ENCODE measurements at places on chromosomes 5 and 9. TPM values are rescaled to one million over a fixed set of nuclear protein-coding genes. Genes with fewer than 3 reads are reported as not detected.

ABHD17B gene
- total RNA-seq, result 14.4 TPM

DNA sequence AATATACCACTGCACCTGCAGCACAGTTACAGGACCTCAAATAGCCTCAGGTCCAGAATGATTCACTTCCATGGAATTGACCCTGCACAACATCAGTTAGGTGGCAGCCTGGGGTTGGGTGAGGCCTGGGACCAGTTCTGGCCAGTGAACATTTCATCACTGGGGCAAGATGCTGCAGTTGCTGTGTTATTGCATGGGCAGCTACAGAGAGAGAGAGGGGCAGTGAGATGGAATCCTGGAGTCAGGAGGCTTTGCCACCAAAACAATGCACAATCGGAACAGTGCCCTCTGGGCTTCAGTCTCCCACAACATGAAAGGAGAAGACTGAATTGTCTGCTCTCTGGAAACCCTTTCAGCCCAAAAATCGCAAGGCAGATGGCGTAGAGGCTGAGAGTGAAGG, 51.8 kb downstream of the SH3TC2 start:
- DNase-seq, result no peak

GRCh38 chr5:54828151-54828550, 157.2 kb downstream of the ESM1 start:
- no peak for DNase-seq

GRCh38 chr5:125835293-125836172, 587.7 kb upstream of the GRAMD2B start:
- DNase-seq, result no peak

PCDHB4 gene
- 12.2 TPM for total RNA-seq

GRCh38 chr5:81265101-81265500, 32.0 kb downstream of the CKMT2 start:
- DNase-seq, result no peak

UBE2QL1 gene
- 0.94 TPM for total RNA-seq

- no peak for DNase-seq
Measured at GRCh38 chr9:15529566-15530324, 19.0 kb upstream of the PSIP1 start.

DNA sequence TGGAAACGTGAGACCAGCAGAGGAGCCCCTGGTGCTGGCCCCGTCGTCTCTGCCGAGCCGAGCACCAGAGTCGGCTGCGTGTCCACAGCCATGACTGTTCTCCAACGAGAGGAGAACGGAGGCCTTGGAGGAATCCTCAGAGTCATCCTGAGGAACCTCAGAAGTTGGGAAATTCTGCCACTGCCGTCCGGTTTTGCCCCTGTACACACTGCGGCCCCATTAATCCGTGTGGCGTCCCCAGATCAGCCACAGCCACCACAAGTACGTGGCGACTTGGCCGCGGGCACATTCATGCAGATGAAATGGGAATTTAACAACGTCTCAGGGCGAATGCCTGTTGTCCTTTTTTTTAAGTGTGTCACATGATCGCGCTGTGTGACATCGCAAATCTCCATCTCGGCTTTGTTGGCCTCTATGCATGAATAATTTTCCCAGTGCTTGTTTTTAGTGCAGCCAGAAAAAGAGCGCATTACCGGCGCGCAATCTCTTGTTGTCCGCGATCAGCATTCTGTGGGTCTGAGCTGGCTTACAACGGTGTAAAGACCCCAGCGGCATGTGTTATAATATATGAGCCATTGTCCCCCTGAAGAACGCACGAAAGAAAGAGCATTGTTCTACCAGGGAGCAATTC, 323.0 kb upstream of the IRX4 start:
- DNase-seq, result no peak

DNA sequence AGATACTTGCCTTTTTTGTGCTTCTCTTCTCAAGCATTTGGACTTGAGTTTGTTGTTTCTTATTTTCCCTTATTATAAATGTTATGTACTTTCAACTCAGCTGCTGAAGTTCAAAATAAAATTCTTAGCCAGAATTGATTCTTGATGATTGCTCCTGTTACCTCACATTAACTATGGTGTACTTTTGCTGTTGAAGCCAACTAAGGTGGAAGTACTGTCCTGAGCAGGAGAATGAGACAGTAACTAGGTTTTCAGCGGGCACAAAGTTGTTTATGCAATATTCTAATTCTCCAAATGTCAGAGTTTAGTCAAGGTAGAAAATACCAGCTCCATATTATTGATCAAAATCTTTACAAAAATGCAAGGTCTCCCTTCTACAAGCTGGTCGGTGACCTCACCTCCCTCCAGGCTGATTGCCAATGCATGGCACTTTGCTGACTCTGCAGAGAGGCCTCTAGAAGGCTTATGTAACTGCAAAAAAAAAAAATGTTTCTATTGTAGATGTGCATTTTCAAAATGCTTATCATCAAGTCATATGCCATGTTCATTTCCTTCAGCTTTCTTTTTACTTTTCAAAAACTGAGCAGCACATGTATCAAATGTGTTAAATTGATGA, 1783.5 kb upstream of the WWC1 start:
- DNase-seq, result no peak

DNA sequence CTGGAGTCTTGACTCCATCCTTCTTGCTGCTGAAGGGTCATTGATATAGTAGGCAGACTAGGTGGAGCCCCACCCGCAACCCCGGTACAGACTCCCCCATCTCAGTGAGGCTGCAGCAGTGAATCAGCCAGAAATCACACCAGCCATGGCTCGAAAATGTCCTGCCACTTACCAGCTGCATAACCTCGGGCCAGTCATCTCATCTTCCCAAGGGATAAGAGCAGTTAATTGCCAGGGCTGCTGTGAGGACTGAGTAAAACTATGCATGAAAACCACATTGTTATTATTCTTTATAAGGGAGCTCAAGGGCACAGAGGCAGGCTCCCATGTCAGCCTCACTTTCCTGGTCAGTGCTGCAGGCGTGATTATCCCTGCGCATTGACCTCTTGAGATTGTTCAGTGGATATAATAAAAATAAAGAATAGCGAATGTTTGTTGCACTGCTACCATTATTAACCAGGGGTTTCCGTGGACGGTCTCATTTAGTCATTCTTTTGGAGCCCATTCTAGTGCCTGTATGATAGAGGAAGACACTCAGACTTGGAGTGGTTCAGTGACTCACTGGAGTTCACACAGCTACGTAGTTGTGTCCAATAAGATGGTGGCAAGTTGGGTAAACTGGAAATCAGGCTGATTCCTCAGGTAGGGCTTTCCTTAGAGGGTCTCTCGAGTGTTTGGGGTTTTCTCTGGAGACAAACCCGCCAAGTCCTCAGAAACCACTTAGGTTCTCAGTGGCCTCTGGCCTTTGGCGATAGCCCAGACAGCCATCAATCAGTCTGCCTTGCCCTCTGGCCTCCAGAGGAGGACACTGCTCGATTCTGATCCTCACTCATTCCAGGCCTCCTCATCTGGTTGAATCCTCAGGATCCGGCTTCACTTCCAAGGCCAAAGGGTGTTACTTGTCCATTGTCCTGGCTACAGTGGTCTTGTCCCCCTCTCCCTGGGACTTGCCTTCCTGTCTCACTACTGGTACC, 39.9 kb downstream of the COL15A1 start:
- no peak for DNase-seq

IRX1 gene
- 0.62 TPM for total RNA-seq

PIP5K1B gene
- 2.0 TPM for total RNA-seq

DNA sequence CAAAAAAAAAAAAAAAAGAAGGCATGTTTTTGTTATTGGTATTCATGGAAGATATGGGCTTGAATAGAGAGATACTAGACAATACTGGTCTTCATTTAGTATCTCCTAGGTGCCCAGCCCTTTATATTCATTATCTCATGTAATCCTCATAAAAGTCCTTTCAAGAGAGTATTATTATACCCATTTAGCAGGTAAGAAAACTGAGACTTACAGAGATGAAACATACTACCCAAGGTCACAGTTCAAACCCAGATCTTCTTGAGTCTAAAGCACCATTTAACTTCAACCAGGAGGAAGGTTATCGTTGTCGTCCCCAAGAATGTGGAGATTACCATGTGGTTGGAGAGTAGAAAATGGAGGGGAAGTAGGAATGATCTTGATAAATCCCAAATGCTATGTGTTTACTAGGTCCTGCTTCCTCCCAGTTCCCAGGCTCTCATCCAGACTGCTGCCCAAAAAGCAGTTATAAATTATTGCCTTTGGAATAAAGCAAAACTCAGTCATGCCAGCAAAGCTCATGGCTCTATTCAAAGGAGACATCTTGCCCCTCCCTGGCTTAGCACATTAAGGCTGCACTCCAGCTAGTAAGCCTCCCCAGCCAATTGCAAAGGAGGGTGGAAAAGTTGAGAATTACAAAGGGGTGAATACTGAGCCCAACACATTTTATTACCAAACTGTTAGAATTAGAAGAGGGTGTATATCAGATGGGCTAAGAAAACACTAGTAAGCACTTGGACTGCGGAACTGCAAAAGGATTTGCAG, 163.9 kb downstream of the PIK3R1 start:
- no peak for DNase-seq

GRCh38 chr5:154166901-154167791, 23.4 kb upstream of the GALNT10 start:
- DNase-seq, result no peak

GRCh38 chr9:114662081-114662989, 4.7 kb upstream of the TEX53 start:
- peak; percentile 63 for DNase-seq

DNA sequence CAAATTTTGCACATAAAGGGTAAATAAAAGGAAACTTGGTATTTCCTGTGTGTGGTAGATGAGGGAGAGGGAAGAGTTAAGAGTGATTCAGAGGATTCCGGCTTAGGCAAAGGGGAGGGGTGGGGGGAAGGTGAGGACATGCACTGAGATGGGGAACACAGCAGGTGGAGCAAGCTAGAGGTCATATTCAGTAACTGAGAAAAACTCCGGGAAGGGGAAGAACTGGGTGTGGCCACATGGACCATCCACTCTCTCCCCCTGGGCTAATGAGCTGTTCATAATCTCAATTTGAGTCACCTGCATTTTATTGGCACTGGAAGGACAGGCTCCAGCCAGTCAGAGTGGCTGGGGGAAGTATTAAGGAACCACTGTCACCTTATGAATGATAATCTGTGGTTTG, 45.1 kb upstream of the UGCG start:
- DNase-seq, result no peak

TRAF1 gene
- total RNA-seq, result 8.0 TPM

DNA sequence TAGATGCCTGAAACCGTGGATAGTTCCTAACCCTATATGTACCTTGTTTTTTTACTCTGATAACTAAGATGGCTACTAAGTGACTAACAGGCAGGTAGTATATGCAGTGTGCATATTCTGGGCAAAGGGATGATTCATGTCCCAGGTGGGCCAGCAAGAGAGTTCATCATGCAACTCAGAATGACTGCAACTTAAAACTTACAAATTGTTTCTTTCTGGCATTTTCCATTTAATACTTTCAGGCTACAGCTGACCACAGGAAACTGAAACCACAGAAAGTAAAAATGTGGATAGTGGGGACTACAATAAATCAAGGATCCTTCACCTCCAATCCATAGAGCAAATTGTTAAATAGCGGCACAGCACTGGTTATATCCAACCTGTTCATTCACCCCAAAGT, 30.7 kb upstream of the VCAN start:
- DNase-seq, result no peak

DNA sequence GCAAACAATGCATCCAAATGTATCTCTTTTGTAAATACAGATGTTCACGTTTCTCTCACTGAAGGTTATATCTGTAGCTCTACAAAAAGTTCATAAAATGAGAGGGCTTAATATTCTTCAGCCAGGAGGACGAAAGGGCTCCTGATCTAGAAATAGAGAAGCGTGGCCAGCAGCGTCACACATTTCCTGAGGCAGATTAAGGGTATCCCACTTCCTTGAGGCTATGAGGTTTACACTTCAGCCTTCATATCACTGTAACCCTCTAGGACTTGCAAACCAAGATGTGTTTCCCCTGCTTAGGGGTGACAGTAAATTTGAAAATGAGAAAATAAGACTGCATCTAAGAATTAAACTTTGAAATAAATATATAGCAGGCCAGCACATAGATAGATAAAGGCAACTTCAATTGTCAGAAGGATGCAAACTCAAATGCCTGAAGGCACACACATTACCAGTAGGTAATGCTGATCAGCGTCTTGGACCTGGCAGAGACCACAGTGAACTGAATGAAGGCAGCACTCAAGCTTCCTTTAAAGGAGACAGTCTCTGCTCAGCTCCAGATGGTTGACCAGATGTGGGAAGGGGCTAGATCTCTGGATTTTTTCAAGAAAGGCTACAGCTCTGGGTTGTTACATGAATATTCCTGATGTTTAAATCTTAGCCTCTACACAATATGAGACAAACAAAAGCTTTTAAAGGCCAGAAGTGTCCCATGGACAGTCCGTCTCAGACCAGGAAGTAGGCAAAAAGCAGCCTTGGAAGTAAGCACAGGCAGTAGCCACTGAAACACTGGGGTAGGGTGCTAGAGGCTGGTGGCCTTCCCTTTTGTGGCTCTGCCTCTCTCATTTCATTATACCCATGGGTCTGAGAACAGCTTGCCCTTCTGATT, 197.7 kb downstream of the MCTP1 start:
- no peak for DNase-seq

DNA sequence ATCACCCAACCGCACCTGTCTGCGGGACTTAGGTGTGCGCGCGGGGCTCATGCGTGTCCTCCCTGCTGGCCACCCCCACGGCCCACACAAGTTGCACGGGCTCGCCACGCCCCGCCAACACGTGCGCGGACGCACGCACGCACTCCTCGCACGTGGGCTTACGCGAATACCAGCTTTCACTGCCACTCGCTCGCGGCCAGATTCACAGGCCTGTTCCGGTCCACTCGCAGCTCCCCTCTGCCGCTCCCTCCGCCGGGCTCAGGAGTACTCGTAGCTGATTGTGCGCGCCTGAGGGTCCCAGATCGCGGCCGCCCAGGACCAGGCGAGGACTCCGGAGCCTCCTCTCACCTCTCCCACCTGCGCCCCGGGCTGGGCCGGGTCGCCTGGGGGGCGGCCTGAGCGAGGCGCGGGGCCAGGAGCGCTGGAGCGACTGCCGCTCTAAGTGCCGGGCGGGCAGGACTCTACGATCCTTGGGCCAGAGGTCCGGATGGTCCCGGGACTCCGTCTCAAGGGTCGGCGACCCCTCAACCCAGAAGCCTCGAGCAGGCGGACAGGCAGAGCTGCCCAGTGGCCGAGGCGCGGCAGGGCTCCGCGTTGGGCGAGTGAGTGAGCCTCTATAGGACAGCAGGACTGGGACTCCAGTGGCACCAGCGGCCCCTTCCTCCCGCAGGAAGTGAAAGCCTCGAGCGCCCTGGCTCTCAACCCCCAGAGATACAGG, 3.4 kb downstream of the PCDHGC5 start:
- no peak for DNase-seq

DNA sequence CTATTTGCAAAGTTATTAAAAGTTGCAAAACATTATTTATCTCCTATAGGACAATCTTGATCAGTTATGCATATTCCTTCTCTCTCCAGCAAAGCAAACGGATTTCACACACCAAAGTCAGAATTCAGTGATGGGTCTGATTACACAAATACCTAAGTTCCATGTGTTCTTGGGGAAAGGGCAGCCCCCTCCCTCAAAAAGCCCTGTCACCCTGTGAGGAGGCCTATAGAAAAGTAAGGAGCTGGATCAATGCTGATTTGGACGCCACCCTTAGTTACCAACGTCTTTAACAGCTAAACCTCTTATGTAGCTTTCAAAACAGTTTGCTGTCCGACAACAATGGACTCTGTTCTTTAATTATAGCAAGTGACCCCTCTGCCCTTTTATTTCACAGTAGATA, 6.4 kb downstream of the ZNF608 start:
- no peak for DNase-seq

GRCh38 chr5:53362521-53362941, 117.9 kb upstream of the FST start:
- no peak for DNase-seq

GRCh38 chr5:15704397-15704947, 204.5 kb downstream of the FBXL7 start:
- DNase-seq, result no peak

All from sciatic nerve (tissue), 2 donors.